ENCODE measurements at places on chromosomes 7 and 10. TPM values are rescaled to one million over a fixed set of nuclear protein-coding genes. Genes with fewer than 3 reads are reported as not detected.

CDHR1 gene
- total RNA-seq = 0.26 TPM

TNKS2 gene
- 29.6 TPM for total RNA-seq

PRLHR gene
- total RNA-seq = not detected

LRRC61 gene
- 25.2 TPM for total RNA-seq

ACBD7 gene
- total RNA-seq = not detected

STAG3 gene
- not detected for total RNA-seq

CCDC172 gene
- not detected for total RNA-seq

GRID1 gene
- 1.6 TPM for total RNA-seq

TEX36 gene
- not detected for total RNA-seq

CHRM2 gene
- not detected for total RNA-seq

AQP1 gene
- 197 TPM for total RNA-seq

NEUROD6 gene
- not detected for total RNA-seq

- DNase-seq = peak; percentile 19
Observed at GRCh38 chr10:119737823-119738222, 12.0 kb downstream of the INPP5F start.

DNA sequence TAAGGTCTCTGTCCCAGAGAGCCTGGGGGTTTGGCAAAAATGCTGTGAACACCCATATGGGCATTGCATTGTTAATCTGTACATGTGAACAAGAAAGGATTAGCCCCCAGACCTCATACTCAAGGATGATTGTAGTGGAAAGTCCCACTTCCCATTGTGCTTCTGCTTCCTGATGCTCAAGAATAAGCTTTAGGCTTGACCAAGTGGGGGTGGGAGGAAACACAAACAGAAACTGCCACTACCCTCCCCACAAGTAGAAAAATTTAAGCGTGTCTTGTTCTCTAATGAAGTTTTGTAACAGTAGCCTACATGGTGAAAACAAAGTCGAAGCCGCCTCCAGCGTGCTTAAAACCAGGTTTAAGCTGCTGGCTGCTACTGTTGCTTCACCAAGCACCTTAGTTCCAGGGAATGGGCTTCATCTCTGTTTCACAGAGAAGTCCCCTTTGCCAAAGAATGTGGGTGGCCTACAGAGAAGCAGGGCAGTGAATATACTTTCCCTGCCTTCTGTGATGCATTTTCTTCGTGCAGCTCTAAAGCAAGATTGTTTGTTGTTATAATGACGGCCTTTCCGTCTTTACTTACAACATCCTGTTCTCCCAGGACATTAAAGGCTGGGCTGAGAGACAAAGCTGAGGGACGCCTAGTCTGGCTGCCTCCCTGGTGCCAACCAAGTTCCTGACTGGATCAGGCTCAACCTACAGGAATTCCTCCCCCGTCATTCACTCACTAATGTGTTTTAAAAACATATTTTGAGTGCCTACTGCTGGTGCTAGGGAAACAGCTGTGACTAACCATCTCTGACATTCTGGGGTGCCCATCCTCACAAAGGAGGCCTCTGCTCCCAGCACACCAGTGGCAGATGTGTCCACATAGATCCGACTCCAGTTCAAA, 32.1 kb upstream of the CCSER2 start:
- DNase-seq = no peak

DNA sequence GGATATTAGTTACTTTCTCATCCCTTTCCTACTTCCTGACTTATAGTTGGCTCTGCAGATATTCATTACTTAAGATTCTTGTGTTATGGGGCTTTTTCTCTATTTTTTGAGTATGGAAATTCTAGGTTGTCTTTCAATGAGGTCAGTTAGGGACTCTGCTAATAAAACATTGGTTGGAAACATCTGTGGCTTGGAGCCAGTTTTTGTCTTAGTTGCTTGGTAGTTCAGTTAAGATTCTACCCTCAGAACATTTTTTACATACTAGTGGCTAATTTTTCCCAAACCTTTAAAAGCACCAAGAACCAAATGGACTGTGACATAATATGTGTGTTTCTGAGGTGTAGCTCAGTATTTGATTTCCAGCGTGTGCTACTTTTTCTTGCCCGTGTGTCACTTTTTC, 305.6 kb upstream of the FZD1 start:
- DNase-seq = no peak

- no peak for DNase-seq
Observed at GRCh38 chr7:44808914-44809393, 12.5 kb downstream of the PPIA start.

DNA sequence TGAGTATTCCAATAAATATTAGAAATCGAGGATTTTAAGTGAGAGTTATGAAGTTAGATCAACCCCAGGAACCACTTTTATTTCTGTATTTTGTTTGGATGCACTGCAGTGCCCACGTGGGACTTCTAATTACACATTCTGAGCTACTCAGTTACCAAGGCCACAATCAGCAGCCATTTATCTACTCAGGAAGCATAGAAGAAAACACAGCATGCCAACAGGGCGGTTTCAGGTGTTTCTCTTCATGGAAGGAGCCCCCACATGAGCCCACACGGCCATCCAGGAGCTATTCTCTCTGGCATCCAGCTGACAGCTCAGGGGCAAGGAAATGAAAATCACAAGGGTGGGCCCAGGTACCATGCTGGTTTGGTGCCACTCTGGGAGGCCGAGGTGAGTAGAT, 266.5 kb upstream of the MKLN1 start:
- DNase-seq = peak; percentile 26

DNA sequence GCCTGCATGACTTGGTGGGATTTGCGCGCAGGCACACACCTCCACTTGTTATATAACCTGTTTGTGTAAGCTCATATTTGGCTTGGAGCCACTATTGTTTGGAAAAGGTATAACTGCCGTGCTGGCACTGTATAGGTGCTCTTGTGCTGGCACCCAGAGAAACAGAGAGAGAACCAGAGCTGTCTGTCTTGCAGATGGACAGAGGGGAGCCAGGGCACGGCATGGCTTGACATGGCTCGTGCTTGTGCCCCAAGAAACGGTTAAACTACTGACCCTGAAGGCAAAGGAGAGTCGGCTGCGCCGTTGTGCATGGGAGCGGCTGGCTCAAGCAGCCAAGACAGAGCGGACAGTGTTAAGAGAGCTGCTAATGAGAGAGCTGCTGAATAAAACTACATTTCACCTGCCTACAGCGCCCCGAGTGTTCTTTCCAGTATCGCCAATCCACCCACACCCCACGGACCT, 23.2 kb downstream of the RAPGEF5 start:
- peak; percentile 59 for DNase-seq

DNA sequence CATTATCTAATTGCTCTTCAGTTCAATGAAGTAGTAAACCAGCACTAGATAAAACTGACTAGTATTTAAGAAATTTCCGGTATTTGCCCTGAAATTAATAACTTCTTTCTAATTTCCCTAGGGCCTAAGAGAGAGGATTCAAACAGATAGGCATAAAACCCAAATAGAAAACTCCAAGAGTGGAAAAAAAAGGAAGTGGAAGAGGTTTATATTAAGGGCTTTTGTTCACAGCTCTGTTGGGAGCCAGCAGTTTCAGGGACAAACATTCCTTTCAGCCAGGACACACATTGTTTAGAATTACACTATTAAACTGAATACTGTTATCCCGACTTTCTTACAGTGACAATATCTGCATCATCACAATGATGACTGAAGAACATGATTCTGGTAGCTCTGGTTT, 3.6 kb downstream of the ODAD2 start:
- no peak for DNase-seq

GRCh38 chr7:2512179-2512661, 7.4 kb upstream of the LFNG start:
- no peak for DNase-seq

DNA sequence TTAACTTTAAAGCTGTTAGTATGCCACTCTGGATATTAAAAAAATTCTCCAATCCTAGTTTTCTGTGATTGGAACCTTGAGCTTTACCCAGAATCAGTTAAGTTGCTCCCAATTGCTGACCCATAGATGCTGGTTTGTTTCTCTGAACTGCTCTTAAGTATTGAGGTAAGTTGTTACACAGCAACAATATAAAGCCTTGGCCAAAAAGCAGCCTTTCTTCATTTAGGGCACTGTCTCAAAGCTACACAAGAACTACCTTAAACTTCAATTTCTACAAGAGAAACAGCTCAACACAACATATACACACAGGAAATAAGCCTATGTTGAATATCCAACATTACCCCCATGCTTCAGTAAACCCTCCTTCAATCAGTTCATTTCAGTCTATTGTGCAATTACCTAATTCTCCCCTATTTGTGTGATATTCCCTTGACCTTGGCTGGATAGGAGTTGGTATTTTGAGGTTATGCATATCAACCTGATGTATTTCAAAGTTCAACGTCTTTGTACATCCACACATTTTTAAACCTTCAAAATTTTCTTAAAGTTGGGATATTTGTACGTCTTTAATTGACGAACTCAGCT, 11.5 kb downstream of the HNRNPA2B1 start:
- DNase-seq = no peak

GRCh38 chr10:30028006-30028737, 31.2 kb downstream of the JCAD start:
- peak; percentile 61 for DNase-seq

- DNase-seq = no peak
Observed at GRCh38 chr7:116779931-116780330, 82.5 kb upstream of the CAPZA2 start.

- DNase-seq = no peak
Observed at GRCh38 chr7:132004529-132004928, 448.1 kb upstream of the PODXL start.

DNA sequence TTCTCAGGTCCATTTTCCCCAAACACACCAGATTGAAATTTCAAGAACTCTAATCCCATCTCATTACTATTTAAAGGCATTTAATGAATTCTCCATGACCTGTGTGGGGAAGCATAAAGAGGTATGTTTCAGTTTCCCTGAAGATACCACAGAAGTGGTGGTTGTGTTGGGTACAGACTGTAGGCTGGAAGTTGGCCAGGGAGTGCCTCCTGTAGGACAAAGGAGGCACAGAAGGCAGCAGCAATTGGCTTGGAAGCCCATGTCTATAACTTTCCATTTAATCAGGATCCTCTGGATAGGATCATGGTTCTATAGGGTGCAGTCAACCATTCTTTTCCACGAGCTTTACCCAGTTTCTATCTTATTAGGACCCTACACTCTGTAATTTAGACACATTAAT, 8.6 kb upstream of the BET1 start:
- no peak for DNase-seq

GRCh38 chr7:873367-874002, 2.9 kb upstream of the GET4 start:
- peak; percentile 86 for DNase-seq

DNA sequence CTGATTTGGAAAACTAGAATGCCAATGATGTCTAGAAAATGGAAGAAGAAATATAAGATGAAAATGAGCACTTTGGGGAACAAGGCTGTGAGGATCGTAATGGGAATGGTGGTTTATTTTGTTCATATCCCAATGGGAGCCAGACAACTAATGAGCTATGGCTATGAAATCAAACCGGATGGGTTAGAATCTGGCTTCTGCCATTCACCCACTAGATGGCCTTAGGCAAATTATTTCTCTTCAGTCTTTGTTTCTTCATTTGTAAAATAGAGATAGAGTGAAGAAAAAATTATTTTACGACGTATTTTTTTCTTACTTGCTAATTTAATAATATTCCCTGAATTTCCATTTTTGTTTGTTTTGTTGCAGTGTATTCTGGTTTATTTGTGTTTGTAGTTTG, 572.1 kb upstream of the IGFBP3 start:
- DNase-seq = no peak

GRCh38 chr7:128954830-128955802, 17.4 kb downstream of the IRF5 start:
- no peak for DNase-seq

DNA sequence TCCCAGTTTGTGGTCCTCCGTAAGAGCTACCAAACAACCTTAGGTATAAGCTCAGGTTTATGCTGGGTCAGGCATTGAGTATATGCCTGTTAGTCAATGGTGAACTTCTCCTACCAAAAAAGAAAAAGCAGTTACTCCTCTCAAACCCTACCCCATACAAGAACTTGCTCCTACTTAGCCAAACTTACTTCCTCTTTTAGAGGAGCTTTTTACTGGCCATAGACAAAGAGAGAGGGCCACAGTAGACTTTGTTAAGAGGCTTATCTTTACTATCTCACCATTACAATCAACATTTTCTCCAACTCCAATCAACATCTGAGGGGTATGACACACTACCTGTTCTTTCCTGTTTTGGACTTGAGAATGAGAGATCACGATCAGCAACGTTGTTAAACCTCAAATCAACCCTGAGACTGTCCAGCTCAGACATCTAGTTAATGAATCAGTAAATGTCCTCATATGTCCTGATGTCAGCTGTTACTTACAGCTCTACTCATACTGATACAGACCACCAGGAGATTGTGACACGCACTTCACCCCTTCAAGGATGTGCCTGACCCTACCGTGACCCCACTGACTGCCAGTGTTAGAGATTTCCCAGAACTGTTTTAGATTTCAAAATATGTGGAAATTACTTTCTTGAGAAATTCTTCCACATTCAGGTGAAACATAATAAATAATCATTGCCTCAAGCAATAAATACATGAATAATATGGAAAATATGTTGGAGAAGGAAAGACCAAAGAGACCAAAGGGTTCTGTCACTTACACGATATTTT, 18.4 kb upstream of the CCDC71L start:
- no peak for DNase-seq

DNA sequence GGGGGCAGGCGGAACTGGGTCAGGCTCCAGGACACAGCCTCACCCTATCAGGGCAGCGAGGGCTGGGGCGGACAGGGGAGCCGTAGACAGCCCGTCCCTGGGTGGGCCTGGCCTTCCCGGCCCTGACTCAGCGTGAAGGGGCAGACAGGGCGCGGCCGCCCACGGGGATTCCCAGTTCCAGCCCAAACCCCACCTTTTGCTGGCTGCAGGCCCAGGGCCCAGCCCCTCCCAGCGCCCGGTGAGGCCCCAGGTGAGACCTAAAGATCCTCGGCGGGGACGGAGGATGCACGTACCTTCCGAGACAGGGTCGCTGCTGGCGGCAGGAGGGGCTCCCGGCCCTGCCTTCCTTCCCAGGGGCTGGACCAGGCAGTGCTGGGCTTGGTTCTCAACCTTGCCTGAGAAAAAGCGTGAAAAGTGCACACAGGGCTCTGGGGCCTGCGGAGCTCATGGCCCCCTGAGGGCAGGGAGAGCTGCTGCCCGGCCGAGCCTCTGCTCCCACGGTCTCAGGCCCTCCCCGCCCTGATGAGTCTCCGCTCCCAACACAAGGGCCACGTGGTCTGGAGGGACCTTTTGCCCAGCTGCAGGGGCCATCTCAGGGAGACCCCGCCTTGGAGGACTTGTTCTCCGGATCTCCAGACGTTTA, 43.9 kb upstream of the DNAJB6 start:
- no peak for DNase-seq

- DNase-seq = no peak
Observed at GRCh38 chr7:6252341-6252746, 20.1 kb downstream of the CYTH3 start.

DNA sequence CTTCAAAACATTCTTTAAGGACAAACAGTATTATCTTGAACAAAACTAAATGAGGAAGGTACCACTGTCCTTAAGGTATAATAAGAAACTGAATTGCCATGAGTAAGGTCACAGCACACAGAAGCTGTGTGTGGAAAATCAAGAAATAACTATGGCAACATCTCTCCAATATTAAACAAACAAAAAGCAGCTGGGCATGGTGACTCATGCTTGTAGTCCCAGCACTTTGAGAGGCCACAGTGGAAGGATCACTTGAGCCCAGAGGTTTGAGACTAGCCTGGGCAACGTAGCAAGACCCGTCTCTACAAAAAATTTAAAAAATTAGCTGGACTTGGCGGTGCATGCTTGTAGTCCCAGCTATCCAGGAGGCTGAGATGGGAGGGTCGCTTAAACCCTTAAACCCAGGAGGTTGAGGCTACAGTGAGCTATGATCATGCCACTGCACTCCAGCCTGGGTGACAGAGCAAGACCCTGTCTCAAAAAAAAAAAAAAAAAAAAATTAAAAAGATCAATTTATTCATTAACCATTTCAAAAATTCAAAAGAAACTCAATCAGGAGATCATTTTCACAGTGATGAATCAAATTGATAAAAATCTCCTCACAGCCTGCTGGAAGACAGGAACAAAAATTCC, 195.4 kb downstream of the SKIDA1 start:
- DNase-seq = peak; percentile 56

Data from body of pancreas (tissue), 4 donors.